ENCODE measurements at places on chromosomes 7 and 10.
A peak's percentile ranks its signal among the peaks of the same experiment; 100 is the strongest.

GRCh38 chr7:18350678-18351077 is 144.9 kb upstream of the HDAC9 start:
- DNase-seq: no peak

DNA sequence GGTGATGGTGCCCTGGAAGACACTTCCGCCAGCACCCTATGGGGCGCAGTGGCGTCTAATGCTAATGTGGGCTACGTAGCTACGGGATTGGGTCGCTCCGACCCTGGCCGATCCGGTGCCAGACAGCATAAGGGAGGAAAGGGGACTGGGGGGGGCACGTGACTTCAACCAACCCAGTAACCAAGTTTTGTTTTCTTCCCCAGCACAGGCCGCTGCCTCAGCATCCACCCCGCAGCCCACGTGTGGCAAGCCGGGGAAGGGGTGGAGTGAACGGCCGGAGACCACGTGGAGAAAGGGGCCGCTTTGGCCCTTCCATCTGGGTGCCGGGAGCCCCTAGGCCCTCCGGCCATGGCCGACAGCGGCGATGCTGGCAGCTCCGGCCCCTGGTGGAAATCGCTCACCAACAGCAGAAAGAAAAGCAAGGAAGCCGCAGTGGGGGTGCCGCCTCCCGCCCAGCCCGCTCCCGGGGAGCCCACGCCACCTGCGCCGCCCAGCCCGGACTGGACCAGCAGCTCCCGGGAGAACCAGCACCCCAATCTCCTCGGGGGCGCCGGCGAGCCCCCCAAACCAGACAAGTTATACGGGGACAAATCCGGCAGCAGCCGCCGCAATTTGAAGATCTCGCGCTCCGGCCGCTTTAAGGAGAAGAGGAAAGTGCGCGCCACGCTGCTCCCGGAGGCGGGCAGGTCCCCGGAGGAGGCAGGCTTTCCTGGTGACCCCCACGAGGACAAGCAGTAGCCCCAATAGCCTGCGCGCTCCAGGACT is 2.5 kb downstream of the PRR15 start:
- no peak for DNase-seq

DNA sequence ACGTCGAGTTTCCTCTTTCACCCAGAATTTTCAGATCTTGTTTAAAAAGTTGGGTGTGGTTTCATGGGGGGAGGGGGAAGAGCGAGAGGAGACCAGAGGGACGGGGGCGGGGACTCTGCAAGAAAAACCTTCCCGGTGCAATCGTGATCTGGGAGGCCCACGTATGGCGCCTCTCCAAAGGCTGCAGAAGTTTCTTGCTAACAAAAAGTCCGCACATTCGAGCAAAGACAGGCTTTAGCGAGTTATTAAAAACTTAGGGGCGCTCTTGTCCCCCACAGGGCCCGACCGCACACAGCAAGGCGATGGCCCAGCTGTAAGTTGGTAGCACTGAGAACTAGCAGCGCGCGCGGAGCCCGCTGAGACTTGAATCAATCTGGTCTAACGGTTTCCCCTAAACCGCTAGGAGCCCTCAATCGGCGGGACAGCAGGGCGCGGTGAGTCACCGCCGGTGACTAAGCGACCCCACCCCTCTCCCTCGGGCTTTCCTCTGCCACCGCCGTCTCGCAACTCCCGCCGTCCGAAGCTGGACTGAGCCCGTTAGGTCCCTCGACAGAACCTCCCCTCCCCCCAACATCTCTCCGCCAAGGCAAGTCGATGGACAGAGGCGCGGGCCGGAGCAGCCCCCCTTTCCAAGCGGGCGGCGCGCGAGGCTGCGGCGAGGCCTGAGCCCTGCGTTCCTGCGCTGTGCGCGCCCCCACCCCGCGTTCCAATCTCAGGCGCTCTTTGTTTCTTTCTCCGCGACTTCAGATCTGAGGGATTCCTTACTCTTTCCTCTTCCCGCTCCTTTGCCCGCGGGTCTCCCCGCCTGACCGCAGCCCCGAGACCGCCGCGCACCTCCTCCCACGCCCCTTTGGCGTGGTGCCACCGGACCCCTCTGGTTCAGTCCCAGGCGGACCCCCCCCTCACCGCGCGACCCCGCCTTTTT is at the start of gene VIM:
VIM (plus strand) TSS at position 151 of the 925 bp plus-strand sequence. CDS start 1,182 bp downstream, outside the sequence.
- DNase-seq: peak; percentile 68

- DNase-seq: no peak
Measured at GRCh38 chr10:112383325-112383724, 9.4 kb downstream of the ACSL5 start.

GRCh38 chr10:32060347-32060746 is 4.1 kb upstream of the KIF5B start:
- no peak for DNase-seq

- no peak for DNase-seq
Measured at GRCh38 chr10:13503745-13504463, 24.9 kb downstream of the BEND7 start.

DNA sequence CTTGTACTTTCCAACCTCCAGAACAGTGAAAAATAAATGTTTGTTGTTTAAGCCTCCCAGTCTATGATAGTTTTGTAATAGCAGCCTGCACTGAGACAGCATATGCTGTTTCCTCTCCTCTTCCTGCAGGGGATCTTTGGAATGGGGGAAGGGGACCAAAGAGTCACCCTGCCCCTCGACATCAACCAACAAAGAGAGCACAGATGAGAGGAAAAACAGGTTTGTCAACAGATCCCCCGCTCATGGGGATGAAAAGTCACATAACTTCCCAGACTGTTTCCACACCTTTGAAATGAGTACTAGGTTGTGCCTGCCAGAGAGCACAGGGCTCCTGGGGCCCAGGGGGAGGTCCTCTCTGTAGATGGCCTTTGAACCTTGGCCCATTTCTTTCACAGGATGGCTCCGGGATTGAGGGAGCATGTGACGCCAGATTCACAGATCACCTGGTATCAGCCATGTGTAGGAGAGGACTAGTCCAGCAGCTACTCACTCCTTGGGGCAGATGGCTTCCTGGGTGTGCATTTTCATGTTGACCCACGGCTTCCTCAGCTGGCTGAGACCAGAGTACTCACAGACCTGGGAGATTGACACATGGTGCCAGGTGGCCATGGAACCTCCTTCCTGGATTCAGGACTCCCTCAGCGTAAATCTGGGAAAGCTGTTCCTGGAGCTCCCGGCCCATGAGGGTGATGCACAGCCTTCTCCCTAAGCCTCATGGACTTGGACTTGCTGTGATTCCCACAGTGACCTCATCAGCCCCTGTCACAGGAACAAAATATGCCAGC is 125.6 kb downstream of the CXCL12 start:
- no peak for DNase-seq

DNA sequence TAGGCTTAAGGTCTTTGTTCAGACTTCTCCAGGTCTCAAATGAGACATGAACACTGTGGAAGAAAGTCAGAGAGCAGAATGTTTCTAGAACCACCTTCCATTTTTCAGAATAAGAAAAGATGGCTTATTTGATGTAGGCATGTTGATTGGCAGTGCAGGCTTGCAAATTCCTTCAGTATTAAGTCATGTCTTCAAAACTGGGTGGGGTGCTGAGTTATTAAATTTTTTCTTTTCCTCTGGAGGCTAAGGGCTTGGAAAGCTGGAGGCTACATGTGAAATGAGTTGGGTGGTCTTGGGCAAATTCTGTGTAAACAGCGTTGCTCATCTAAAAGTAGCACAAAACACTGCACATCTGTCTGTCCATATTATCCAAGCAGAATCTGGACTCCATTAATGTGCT is 62.8 kb downstream of the PRTFDC1 start:
- DNase-seq: no peak

DNA sequence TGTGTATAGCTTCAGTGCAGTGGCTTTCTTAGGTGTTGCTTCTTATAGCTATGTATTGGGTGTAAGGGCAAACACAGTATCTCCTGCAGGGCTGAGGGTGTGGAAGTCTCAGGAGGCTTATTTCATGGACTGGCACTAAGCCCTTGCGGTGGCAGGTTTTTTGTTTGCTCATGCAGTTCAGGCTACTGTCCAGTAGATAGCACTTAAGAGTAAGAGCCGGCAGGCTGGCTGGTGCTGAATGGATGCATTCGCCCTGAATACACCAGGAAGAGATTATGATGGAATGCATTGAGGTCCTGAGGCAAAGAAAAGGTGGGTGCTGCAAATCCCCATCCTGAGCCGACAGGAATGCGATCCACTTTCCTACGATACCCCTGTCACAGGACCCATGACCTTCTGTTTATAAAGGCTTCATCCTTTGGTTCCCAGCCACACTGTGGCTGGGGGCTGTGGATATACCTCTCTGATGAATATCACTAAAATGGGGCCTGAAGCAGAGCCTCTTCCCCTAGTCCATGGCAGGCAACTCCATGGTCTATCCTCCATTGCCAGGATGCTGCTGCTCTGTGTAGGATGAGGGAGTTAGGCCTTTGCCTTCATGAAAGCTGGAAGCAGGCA is 44.9 kb downstream of the ANXA8 start:
- no peak for DNase-seq

DNA sequence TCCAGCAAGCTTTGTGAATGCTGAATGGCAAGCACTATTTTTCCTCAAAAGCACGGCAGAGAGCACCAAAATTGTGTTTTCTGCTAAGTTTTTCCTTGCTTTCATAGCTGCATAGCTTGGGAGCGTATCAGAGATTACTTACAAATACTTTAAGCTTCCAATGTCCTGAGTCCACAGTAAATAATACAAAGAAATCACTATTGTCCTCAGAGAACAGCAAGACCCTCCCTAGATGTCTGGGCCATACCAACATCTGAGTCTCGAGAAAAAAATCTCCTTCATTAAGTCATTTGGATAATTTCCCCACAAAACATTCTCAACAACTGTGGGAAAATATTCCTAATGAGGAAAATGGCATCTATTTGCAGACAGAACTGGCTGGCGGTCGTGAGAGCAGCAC is 41.7 kb downstream of the SGMS1 start:
- no peak for DNase-seq

Measured in right renal cortex interstitium (tissue), 3 donors.